ENCODE measurements at places on chromosomes 6 and 20. TPM values are rescaled to one million over a fixed set of nuclear protein-coding genes. Genes with fewer than 3 reads are reported as not detected.

The RRAGD gene
- 34.7 TPM for polyA plus RNA-seq

The MAP7 gene
- polyA plus RNA-seq, result 35.3 TPM

The CST5 gene
- 0.18 TPM for polyA plus RNA-seq

The TMEM244 gene
- polyA plus RNA-seq, result not detected

The KCNK5 gene
- 9.6 TPM for polyA plus RNA-seq

The OR2B6 gene
- not detected for polyA plus RNA-seq

The C6orf52 gene
- 3.7 TPM for polyA plus RNA-seq

The FAM209A gene
- 0.65 TPM for polyA plus RNA-seq

The TRERF1 gene
- polyA plus RNA-seq, result 17.2 TPM

The SLC35D3 gene
- polyA plus RNA-seq, result not detected

The TFAP2A gene
- polyA plus RNA-seq, result 33.6 TPM

The PIM1 gene
- 21.1 TPM for polyA plus RNA-seq

The SEMG1 gene
- polyA plus RNA-seq, result not detected

The CD2AP gene
- 89.5 TPM for polyA plus RNA-seq

The SIRPB1 gene
- 0.30 TPM for polyA plus RNA-seq

The C6orf58 gene
- 1.2 TPM for polyA plus RNA-seq
